ENCODE measurements at places on chromosomes 1 and 21. TPM values are rescaled to one million over a fixed set of nuclear protein-coding genes. Genes with fewer than 3 reads are reported as not detected.

DNA sequence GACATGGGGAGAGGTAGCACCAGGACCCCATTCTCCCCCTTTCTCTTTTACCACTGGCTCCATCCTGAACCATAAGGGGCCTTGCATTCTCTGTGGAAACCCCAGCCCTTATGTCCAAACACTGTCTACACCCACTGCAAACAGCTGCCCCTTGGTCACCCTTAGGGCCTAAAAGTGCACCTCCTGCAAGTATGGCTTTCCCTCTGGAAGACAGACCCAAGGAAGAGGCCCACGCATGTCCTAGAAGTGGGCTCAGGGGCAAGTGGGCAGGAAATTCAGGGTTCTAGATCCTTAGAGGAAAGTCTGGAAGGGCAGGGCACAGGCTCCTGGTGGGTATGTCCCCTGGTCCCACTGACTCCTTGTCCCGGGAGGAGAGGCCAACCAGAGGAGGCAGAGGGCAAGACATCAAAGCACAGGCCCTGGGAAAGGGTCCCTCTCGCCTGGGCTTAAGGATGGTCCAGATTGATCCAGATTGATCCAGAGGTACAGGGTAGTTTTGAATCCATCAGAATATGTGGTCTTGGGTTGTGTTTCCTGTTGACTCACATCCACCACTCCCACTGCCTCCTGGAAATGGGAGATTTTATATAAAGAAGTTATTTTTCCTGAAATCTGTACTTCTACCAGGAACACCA lies 150.9 kb downstream of the GRIK3 start:
- H3K27ac ChIP-seq: no peak overlapping the region
- H3K4me1 ChIP-seq: no peaks in the 10 kb centered on the region
- H3K4me3 ChIP-seq: no peak overlapping the region
- peaks cover 6% of the 10 kb centered on the region for H3K27me3 ChIP-seq

DNA sequence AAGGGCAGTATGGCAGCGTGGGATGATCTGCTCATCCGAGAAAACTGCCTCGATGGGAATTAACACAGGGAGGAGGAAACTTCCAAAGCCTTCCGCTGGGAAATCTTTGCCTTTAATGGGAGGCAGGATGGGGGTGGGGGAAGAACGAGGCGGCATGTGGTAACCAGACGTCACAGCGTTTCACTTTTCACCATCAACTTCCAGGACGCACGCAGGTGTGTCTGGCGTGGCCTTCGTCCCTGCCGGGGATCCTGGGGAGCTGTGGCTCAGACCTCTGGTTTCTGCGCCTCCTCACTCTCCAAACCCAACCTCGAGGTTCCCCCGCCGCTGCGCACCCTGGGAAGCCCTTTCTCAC lies 282 bp downstream of the RSPH1 start:
- H3K27me3 ChIP-seq: peaks cover 3% of the 10 kb centered on the region
- DNase-seq: no peak
- H3K4me3 ChIP-seq: peak overlapping the region; percentile 88
- peak overlapping the region; percentile 83 for H3K27ac ChIP-seq
- H3K4me1 ChIP-seq: peaks cover 13% of the 10 kb centered on the region

GRCh38 chr1:219155135-219155534 lies 18.5 kb upstream of the LYPLAL1 start:
- H3K36me3 ChIP-seq: no peaks in the 10 kb centered on the region
- peaks cover 12% of the 10 kb centered on the region for H3K4me1 ChIP-seq
- peaks cover 1% of the 10 kb centered on the region for H3K27me3 ChIP-seq

SLC25A34 gene
- 3.8 TPM for total RNA-seq

MNDA gene
- 14.2 TPM for total RNA-seq

GRCh38 chr1:29782846-29783507 lies 546.7 kb downstream of the PTPRU start:
- peaks cover 20% of the 10 kb centered on the region for H3K27me3 ChIP-seq
- no peak for DNase-seq
- H3K27ac ChIP-seq: no peak overlapping the region
- H3K4me1 ChIP-seq: no peaks in the 10 kb centered on the region

- DNase-seq: no peak
- no peaks in the 10 kb centered on the region for H3K4me1 ChIP-seq
- H3K27me3 ChIP-seq: peaks cover 2% of the 10 kb centered on the region
- no peak overlapping the region for H3K27ac ChIP-seq
- H3K4me3 ChIP-seq: no peak overlapping the region
These were observed 120.4 kb downstream of the SNX7 start for GRCh38 chr1:98781906-98782305.

DNA sequence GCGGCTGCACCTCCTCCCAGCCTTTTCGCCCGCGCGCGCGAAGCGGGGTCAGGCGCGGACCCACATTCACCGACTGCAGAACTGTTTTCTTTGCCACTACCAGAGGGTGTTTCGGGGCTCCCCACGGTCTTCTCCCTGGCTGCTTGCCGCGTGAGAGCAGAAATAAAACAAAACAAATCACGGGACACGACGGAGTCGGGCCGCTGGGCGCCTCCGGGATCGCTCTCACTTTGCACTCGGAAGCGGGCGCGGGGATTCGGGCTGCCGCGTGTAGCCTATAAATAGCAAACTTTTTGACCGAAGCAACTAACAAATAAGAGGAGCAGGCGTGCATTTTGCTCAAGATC lies 412.3 kb upstream of the ESRRG start:
- H3K4me3 ChIP-seq: no peak overlapping the region
- H3K36me3 ChIP-seq: no peaks in the 10 kb centered on the region
- H3K27me3 ChIP-seq: peaks cover 53% of the 10 kb centered on the region
- no peak for DNase-seq
- H3K4me1 ChIP-seq: peaks cover 2% of the 10 kb centered on the region
- H3K27ac ChIP-seq: no peak overlapping the region

LAMC2 gene
- total RNA-seq: not detected

GRCh38 chr1:201381130-201381529 lies 3.6 kb upstream of the TNNT2 start:
- H3K27me3 ChIP-seq: peaks cover 22% of the 10 kb centered on the region
- H3K4me3 ChIP-seq: no peak overlapping the region
- DNase-seq: no peak

- peaks cover 8% of the 10 kb centered on the region for H3K27me3 ChIP-seq
- H3K27ac ChIP-seq: no peak overlapping the region
- no peaks in the 10 kb centered on the region for H3K36me3 ChIP-seq
These were observed 277.1 kb upstream of the KAZN start for GRCh38 chr1:14321422-14321821.

DNA sequence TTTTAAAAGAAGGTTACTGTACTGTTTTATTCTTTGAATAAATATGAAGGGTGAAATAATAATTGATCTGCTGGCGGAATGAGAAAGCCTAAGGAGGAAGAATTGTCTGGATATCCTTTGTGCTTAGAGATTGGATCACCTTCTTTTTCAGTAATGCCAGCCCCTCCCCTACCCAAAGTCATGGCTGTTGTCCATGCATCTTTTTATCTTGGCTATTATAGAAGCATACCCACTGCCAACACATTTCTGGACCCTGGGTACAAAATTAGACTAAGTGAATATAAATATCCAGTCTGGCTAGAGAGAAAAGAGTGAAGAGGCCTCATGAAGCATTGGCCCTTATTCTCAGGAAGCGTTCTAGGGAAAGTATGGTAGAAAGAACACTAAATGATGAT lies 28.1 kb downstream of the AK4 start:
- no peak for DNase-seq
- no peaks in the 10 kb centered on the region for H3K36me3 ChIP-seq
- no peaks in the 10 kb centered on the region for H3K4me1 ChIP-seq
- H3K27ac ChIP-seq: no peak overlapping the region
- no peak overlapping the region for H3K4me3 ChIP-seq

- no peak overlapping the region for H3K4me3 ChIP-seq
- peaks cover under 1% of the 10 kb centered on the region for H3K36me3 ChIP-seq
- peaks cover 17% of the 10 kb centered on the region for H3K4me1 ChIP-seq
- peaks cover 13% of the 10 kb centered on the region for H3K27me3 ChIP-seq
- DNase-seq: no peak
These were observed 99.5 kb upstream of the NRIP1 start for GRCh38 chr21:15164273-15164672.

- peaks cover 2% of the 10 kb centered on the region for H3K4me1 ChIP-seq
- H3K27me3 ChIP-seq: no peaks in the 10 kb centered on the region
- DNase-seq: no peak
- H3K27ac ChIP-seq: no peak overlapping the region
- H3K36me3 ChIP-seq: no peaks in the 10 kb centered on the region
- no peak overlapping the region for H3K4me3 ChIP-seq
These were observed 7.9 kb upstream of the CDC73 start for GRCh38 chr1:193113992-193114332.

NBPF6 gene
- not detected for total RNA-seq

CTSK gene
- total RNA-seq: 3.5 TPM

- no peaks in the 10 kb centered on the region for H3K27me3 ChIP-seq
- peaks cover 32% of the 10 kb centered on the region for H3K36me3 ChIP-seq
- DNase-seq: no peak
- no peak overlapping the region for H3K4me3 ChIP-seq
- peak overlapping the region; percentile 26 for H3K27ac ChIP-seq
These were observed 22.5 kb downstream of the DPH5 start for GRCh38 chr1:101003012-101003650.

GRCh38 chr21:46555678-46556077 lies 49.2 kb downstream of the S100B start:
- DNase-seq: no peak
- H3K4me3 ChIP-seq: no peak overlapping the region
- no peaks in the 10 kb centered on the region for H3K27me3 ChIP-seq

AGBL4 gene
- 0.51 TPM for total RNA-seq

ZFP69B gene
- total RNA-seq: 10.4 TPM

LINGO4 gene
- not detected for total RNA-seq

DNA sequence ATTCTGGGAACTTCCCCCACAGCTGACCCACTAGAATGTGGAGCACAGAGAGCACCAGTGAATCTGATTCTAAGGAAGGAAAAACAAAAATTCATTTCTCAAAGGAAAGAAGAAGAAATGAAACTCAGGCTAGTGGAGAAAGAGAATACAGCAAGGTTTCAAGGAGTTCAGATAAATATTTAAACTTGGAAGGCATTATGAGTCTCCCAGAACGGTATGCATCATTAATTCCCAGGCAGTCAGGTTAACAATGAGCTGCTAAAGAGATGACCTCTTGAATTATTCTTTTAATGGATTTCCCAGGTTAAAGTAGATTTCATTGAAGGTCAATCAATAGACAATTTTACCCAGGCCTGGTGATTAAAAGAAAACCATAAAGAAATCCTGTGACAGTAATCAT lies 103.6 kb upstream of the KAZN start:
- no peak overlapping the region for H3K4me3 ChIP-seq
- no peak for DNase-seq
- no peak overlapping the region for H3K27ac ChIP-seq
- H3K4me1 ChIP-seq: no peaks in the 10 kb centered on the region

DNA sequence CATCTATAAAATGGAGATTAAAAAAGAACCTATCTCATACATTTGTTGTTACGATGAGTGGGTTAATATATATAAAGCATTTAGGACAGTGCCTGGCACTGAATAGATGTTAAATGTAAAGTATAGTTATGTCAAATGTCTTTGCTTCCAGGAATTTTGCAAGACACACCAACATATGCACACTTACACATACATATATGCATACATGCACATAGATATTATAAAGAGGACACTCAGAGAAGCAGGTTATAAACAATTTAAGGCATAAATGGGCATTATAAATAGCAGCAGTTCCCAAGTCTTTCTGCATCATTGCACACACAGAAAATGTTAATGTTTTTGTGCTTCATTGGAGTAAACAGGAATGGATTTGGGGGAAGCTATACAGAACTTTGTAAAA lies 13.3 kb downstream of the CYP4X1 start:
- H3K27me3 ChIP-seq: no peaks in the 10 kb centered on the region
- H3K4me3 ChIP-seq: no peak overlapping the region
- H3K4me1 ChIP-seq: no peaks in the 10 kb centered on the region
- no peaks in the 10 kb centered on the region for H3K36me3 ChIP-seq

HSD11B1 gene
- not detected for total RNA-seq

- H3K4me1 ChIP-seq: peaks cover 14% of the 10 kb centered on the region
- H3K27ac ChIP-seq: peak overlapping the region; percentile 11
- DNase-seq: no peak
- no peaks in the 10 kb centered on the region for H3K36me3 ChIP-seq
- no peak overlapping the region for H3K4me3 ChIP-seq
These were observed 178.1 kb downstream of the NTNG1 start for GRCh38 chr1:107318932-107319331.

DNA sequence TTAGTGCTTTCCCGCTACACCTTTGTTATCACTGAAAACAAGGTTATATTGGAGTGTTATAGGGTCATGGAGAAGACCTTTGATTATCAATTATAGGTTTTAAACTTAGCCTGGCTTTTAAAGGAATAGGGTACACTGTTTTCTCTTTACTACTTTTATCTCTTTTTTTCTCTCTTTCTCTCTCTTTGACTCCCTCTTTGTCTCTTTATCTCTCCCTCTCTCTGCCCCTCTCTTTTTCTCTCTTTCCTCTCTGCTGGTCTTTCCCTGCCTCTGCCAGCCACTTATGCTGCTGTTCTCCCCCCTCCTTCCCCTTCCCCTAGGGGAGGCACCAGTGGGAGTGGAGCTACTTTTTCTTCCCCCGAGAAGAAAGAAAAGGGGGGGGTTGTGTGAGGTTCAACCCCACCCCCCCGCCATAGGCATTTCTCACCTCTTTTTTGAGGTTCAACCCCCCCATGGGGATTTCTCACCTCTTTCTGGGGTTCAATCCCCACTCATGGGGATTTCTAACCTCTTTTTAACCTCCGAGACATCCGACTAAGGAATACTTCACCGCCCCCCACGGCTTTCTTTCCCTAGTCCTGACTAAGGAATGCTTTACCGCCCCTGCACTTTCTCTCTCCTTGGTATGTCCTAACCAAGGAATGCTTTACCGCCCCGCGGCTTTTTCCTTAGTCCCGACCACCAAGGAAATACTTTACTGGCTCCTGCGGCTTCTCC lies 17.2 kb upstream of the ZBTB8B start:
- no peak for DNase-seq
- H3K4me3 ChIP-seq: no peak overlapping the region
- H3K36me3 ChIP-seq: peaks cover 2% of the 10 kb centered on the region
- H3K27me3 ChIP-seq: peaks cover 25% of the 10 kb centered on the region
- no peaks in the 10 kb centered on the region for H3K4me1 ChIP-seq

RGS13 gene
- total RNA-seq: 0.60 TPM

- H3K4me1 ChIP-seq: no peaks in the 10 kb centered on the region
- no peak overlapping the region for H3K27ac ChIP-seq
- H3K4me3 ChIP-seq: no peak overlapping the region
- DNase-seq: no peak
These were observed 90.1 kb upstream of the ZRANB2 start for GRCh38 chr1:71170925-71171324.

SEC16B gene
- total RNA-seq: not detected

LENEP gene
- 1.8 TPM for total RNA-seq

NR1I3 gene
- 0.15 TPM for total RNA-seq

DNA sequence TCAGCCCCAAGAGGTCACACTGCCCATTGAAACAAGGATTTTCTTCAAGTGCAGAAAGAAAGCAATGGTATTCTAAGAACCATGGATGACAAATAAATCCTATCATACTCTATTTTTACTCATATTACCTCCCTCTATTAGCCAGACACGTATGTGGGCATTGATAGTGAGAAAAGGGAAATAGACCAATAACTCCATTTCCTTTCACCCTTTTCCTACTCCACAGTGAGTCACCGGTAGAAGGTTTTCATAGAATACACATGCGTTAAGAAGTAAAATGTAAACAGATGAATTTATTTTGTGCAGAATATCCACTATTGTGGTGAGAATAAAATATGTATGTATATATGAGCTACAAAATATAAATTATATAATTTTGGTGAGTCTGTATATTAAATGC lies 568.9 kb upstream of the ADGRL4 start:
- no peaks in the 10 kb centered on the region for H3K36me3 ChIP-seq
- H3K4me3 ChIP-seq: no peak overlapping the region
- DNase-seq: no peak
- H3K4me1 ChIP-seq: no peaks in the 10 kb centered on the region
- no peak overlapping the region for H3K27ac ChIP-seq
